ENCODE measurements at places on chromosomes 3 and 15.

GRCh38 chr3:159146856-159147435, 345.1 kb downstream of the MFSD1 start:
- no peak for DNase-seq

- no peak for DNase-seq
These were observed 600.2 kb upstream of the GRM7 start for GRCh38 chr3:6260551-6261191.

GRCh38 chr15:47944637-47945288, 176.0 kb upstream of the SLC24A5 start:
- DNase-seq, result no peak

DNA sequence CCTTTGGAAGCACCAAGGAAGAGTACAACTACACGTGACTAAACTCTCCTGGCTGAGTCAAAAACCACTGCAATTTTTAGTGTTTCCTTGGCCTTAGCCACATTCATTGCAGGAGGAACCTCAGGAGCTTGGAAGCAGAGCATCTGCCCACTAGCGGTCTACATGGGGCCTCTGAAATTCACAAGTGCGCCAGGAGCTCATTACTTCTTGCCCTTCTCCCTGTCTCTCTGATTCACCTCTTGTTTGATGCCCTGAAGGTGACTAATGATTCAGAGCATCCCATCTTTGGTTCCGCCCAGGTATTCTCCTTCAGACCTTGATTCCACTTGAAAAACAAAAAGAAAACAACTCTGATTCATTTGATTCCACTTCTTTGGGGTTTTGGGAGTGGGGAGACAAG, 201.1 kb upstream of the LPP start:
- no peak for DNase-seq

- DNase-seq, result no peak
These were observed 28.8 kb downstream of the RBP2 start for GRCh38 chr3:139447486-139447885.

DNA sequence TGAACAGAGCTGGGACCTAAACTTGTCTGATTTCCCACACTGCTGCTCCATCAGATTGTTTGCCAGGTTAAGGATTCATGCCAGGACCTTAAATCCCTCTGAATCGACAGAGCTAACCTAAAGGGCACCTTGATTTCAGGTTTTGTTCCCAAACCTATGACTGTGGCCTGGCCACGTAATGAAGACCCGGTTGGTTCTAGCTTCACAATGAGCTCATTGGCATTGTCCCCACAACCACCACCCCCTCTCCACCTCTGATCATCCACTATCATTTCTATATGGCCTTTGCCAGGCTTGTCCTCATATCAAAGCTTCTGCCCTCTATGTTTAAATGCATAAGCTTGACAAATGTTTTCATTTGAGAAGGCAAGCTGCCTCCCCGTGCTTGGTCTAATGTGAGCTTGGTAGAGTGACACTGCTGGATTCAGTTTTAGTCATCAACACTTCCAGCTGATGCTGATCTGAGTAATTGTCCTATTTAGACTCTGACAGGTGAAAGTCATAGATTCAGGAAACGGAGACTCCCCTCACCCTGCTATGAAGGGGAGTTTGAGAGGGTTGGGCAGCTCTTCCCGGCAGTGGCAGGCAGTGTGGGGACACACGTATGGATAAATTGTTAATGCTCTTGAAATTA, 407.1 kb upstream of the CFAP20DC start:
- no peak for DNase-seq

GRCh38 chr3:37319784-37320183, 145.4 kb upstream of the LRRFIP2 start:
- DNase-seq, result no peak

Measured in AML-193 (cell line).